ENCODE measurements at places on chromosomes 6 and 20.
A peak's percentile ranks its signal among the peaks of the same experiment; 100 is the strongest.

GRCh38 chr6:84422380-84422968 is 195.0 kb upstream of the CEP162 start:
- DNase-seq, result peak; percentile 74

DNA sequence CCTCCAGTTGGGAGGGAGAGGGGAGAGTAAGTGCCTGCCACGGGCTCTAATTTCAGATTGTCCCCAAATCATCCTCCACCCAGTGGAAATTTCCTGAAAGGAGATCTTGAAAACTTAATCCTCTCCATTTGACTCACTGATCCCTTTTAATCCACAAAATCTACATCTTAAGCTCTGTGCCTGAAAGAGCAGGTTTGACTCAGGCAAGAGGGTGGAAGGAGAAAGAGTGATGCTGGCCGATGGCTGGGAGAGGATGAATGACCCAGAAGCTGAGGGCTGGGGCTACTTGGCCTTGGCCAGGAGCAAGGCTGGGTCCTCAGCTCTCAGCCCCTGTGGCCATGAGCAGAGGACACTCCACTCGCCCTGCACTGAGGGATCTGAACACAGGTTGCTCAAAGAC is 8.1 kb downstream of the BPIFA2 start:
- no peak for DNase-seq

DNA sequence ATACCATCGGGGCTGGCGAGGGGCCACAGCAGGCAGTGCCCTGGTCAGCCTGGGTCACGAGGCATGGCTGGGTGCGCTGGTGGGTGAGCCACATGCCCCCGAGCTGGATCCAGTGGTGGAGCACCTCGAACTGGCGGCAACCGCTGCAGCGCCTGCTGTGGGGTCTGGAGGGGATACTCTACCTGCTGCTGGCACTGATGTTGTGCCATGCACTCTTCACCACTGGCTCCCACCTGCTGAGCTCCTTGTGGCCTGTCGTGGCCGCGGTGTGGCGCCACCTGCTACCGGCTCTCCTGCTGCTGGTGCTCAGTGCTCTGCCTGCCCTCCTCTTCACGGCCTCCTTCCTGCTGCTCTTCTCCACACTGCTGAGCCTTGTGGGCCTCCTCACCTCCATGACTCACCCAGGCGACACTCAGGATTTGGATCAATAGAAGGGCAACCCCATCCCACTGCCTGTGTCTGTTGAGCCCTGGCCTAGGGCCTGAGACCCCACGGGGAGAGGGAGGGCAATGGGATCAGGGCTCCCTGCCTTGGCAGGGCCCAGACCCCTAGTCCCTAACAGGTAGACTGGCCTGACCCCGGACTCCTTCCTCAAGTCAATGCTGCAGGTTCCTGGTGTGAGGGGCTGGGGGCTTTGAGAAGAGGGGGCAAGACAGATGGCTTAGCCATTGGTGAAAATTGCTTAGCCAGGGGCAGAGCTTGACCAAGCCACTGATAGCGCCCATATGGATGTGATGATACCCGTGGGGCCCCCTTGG is 598 bp downstream of the TMEM239 start:
- DNase-seq, result no peak

GRCh38 chr20:10565191-10565921 is 108.4 kb downstream of the JAG1 start:
- DNase-seq, result no peak

DNA sequence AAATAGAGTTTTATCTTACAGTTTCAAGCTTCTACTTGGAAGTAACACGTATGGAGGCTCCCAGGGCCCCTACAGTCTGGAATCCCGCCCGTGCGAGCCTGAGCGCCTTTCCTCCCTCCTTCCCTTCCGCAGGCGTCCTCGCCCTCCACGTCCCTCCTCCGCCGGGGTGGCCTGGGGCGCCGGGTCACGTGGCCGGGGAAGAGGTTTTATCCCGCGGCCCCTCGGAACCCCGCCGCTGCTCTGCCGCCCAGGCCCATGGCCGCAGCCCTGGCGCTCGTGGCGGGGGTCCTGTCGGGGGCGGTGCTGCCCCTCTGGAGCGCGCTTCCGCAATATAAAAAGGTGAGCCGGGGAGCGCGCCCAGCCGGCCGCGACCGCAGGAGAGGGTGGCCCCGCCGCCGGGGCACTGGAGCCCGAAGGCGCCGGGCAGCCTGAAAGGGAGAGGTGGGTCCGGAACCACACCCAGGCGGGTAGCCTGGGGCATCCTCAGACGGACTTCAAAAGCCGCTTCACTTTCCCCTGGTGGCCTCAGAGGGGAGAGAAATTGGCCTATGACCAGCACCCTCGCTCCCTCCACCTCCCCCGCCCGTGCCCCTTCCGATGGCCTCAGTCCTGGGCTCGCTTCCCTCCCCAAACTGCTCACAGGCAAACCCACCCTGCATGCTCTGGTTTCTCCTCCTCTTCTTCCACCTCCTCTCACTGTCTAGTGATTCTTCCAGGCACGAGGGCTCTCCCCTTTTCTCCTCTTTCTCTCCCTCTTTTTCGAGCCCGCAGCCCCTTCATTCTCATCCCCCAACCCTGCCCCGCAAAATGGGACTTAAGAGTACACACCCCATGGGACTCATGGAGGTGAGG is at the start of gene CLPSL2:
CLPSL2 (plus strand) TSS at position 235 of the 852 bp plus-strand sequence; CDS start at position 256, 21 bp downstream.
- DNase-seq, result peak; percentile 38

DNA sequence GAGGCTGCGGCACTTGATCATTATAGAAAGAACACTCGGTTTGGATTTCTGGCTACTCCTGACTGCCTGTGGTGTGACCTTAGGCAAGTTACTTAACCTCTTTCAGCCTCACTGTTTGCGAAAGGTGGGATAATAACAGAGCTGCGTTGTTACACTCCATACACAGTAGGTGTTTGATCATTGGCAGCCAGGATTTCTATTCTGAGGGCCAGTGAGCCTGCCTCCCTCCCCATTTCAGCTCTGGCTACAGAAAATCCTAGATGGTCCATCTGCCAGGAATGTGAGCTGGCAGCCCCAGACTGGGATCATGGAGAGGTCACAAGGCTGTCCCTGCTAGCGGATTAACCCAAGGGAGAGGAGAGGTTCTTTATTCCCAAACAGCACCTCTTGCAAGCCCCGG is 2.7 kb downstream of the KCNB1 start:
- DNase-seq, result no peak

- no peak for DNase-seq
Observed at GRCh38 chr6:87210979-87211378, 55.6 kb downstream of the ZNF292 start.
